Renal pelvis (tissue), 12 donors: ENCODE measurements at places on chromosomes 7 and 10.

DNA sequence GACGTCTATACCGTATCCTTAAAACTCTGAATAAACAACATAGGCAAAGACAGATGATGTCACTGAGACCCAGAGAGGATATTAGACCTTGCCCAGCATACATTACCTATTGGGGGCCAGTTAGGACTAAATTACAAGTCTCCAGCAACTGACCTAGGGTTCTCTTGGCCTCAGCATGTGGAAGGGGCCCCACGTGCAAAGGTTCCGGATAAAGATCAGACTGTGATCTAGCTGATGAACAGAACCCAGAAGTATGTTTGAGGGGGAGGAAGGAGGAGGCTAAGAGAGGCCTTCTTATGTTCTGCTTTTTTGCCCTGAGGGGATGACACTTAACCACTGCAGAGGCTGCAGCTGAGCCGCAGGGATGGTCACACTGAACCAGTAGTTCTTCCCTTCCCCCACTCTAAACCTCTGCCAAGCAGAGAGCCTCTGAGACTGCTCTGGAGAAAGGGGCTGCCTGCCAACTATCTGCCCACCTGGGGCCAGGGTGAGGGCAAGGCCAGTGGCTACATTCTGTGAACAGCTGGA, 24.0 kb upstream of the KMT2C start:
- peak; percentile 24 for DNase-seq

GRCh38 chr7:75962607-75963380, 31.6 kb downstream of the TMEM120A start:
- DNase-seq = no peak

DNA sequence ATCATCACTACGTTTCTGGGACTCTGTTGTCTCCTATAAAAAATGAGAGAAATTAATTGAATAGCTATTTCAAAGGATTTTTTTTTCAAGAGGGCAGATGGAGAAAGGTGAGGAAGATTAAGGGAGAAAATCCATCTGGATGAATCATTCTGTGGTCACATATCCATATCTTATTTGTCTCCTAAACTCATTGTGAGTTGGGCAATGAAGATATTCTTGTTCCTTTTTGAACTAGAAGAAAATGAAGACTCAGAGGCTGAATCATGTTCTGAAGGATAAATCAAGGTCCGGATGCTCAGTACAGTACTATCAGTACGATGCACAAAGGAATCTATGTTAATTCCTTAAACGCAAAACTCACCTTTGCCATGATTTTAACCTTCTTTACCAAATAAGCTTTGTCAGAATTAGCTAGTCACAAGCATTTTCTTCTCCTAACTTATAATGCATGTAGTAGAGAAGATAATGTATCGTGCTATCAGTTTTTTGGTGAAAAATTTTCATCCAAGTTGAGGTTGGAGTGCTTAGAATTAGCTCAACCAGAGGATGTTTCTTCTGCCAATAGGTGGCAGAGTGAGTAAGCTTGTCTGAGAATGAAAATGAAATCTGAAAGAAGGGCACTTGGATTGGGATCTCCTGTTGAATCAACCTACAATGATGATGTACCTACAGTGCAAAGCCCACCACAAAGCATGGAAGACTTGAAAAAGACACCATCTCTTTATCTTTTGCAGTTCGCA, 446.9 kb downstream of the KIF20B start:
- no peak for DNase-seq

- DNase-seq = no peak
These were observed 1001.2 kb upstream of the POT1 start for GRCh38 chr7:125930848-125931247.

- DNase-seq = no peak
These were observed 356.6 kb downstream of the PAXIP1 start for GRCh38 chr7:154646126-154647013.

- DNase-seq = no peak
These were observed 13.6 kb upstream of the NDUFA5 start for GRCh38 chr7:123571187-123571586.

DNA sequence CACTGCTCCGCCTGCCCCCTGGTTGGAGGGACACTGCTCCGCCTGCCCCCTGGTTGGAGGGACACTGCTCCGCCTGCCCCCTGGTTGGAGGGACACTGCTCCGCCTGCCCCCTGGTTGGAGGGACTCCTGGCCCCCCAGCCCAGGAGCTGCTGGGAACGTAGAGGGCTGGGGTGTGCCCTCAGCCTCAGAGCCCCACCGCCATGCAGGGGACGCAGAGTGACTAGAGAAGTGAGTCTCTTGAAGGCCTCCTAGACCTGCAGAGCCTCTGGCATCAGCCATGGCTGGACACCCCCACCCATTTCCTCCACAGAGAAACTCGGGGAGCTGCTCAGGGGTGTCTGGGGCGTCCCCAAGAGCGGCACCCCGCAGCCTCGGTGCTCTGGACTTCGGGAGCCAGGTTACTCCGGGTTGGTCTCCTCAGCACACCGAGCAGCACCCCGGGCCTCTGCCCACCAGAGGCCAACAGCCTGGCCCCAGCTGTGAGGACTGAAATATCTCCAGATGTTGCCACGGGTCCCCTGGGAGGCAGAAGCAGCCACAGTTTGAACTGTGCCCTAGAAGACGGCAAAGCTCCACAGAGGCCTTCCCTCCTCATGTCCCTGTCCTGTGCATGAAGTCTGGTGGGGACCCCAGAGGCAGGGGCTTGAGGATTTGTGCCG, 191.9 kb downstream of the ELFN1 start:
- no peak for DNase-seq

DNA sequence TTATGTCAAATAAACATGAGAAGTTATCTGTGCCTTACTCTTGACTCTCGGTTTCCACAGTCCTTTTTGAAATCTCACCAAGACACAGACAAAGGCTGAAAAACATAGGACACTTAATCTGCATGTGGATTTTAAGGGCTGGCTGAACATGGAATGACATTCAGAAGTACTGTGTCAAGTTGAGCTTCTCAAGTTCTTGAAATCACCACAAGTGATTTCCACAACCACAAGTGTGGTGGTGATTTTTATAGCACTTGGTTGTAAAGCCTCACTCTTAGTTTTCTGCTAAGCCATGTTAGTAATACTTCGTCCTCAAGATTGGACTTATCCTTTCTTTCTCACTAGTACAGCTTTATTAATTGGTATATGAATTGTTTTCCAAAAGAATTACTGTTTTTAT, 29.6 kb downstream of the FOXP2 start:
- DNase-seq = no peak

DNA sequence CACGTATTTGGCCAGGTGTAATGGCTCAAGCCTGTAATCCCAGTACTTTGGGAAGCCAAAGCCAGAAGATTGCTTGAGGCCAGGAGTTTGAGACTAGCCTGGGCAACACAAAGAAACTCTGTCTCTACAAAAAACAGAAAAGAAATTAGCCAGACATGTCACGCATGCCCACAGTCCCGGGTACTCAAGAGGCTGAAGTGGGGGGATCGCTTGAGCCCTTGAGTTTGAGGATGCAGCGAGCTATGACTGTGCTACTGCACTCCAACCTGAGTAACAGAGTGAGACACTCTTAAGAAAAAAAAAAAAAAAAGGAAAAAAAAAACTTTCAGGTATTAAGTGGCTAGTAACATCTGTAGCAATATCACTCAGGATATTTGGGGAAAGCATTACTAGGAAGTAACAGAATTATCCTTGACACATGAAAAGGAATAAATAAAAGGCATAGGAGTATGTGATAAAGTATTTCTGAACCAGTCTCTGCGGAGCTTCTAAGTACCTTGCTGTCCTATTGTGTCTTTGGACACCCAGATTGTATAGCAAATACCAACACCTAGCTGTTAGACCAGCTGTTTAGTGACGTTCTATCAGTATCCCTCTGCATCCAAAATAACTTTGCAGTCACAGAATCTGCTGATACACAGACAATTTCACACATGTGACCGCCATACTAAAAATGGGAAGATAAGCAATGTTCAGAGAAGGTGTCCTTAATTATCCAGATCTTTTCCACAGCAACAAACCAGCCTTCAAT, 74.4 kb downstream of the CYTH3 start:
- no peak for DNase-seq

- no peak for DNase-seq
These were observed 15.7 kb downstream of the PRKCQ start for GRCh38 chr10:6564367-6564766.

DNA sequence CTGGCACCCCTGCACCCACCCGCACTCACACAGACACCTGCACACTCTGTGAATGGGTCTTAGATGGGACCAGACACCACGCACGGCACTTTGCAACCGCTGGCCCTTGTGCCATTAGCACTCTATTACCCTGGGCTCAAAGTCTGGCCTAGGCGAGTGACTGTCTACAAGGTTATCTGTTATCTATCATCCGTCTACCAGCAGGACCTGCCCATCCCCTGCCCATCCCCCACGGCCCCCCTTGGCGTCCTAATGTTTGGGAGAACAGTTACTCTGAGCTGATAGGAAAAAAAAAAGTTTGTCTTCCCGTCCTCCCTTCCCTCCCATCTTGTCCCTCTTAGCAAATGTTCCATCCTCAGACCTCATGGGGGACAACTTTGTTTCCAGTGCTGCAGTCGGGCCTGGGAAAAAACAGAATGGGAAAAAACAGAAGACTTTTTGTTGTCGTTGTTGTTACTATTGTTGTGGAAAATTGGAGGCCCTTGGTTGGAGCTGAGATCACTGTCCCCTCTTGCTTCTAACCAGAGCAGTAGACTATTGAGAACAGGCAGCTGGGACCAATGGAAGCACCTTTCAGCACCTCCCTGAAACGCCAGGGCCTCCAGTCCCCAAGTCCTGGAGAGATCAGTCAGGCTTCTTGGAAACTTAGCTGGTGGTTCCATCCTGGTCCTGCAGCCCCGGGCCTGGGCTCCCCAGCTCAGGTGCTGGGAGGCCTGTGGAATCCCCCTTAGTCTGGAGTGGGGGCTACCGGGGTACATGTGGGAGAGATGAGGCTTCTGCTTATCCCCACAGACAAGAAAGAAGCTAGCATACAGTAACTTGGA, 12.2 kb downstream of the UNCX start:
- no peak for DNase-seq

- no peak for DNase-seq
These were observed 119.3 kb downstream of the CABCOCO1 start for GRCh38 chr10:61781969-61782403.

DNA sequence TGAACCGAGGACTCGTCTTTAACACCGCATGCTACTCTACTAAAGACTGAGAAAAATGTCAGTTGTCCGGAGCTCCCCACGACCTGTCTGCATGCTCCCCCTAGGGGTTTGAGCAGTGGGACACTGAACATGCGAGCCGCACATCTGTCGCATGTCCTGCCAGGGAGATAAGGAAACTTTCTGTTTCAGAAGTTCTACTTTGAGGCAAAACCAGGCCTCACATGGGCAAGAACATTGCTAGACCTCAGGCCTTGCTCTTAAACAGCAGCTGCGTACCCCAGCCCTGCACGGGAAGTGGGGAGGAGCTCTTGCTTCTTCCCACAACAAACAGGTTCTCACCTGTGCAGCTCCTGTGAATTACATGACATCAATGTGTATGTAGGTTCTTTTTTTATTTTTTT, 30.3 kb upstream of the HERPUD2 start:
- no peak for DNase-seq

DNA sequence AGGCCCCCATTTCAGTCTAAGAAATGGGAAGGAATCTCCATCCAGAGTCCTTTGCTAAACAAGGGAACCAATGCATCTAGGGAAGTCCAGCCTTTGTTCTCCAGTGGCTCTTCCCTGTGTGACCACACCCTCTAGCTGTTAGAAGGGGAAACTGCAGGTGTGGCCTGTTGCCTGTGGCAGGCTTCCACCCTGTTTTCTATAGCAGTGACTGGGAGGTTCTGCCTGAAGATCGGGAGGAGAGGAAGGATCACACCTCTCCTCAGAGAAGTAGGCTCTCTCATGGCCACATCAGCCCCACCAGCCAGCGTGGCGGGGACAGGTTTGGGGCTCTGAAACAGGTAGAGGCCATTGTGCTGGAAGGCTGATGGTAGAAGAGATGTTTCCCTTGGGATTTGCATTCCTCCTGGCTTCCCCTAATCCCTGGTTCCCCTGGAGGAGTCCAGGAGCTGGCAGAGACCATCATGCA, 47.7 kb upstream of the TRIM8 start:
- no peak for DNase-seq

DNA sequence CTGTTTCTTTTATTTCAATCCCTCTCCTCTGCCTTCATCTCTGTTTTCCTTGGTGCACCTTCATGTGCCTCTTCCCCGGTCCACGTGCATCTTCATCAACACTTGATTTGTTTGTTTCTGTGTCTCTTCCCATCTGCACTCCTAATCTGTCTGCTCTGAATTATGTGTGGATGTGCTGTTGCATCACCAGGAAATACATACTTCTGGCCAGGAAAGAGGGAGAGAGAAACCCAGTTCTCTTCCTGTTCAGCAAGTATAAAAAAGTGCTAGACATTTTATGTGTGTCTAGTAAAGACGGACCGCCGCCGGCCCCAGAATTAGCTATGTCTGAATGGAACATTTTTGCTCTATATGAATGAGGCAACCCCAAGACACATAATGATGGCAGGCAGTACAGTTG, 93.8 kb downstream of the CALD1 start:
- DNase-seq = no peak

GRCh38 chr10:61486738-61487396, 33.7 kb upstream of the TMEM26 start:
- no peak for DNase-seq

DNA sequence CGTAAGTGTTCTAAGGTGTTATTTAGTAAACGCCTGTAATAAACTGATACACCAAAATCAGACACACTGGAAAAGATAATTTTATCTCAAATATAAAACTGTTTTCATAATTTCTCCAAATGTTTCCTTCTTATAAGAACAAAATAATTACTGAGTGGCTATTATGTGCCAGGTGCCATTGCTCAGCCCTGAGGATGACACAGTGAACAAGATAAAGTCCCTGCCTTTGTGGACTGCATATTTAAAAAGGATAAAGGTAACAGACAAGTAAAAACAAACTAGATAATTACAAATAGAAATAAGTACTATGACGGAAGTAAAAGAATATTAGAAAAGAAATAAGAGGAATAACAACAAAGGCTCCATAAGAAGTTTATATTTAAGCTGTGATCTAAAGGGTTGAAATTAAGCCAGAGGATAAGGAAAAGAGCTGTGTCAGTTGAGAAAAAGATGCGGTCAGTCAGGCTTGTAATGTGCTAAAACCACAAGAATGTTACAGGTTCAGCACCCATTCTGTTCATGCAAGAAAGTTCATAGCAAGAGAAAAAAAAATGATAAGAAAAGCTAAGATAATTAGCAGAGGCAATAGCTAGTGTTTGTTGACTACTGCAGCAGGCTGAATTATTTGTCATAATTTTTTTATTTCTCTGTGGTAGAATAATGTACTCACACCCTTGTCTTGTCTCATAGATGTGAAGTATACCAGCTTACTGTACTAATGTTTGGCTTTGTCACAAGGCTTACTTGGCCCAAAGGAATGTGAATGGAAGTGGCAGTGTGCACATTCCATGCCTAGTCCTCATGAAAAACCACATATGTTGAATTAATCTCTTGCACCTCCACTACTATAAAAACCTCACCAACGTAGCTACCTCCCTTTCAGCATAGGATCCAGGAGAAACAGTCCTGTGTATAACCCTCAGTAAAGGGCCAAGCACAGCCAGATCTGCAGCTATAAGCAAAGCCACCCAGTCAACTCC, 75.1 kb downstream of the CRPPA start:
- peak; percentile 16 for DNase-seq

DNA sequence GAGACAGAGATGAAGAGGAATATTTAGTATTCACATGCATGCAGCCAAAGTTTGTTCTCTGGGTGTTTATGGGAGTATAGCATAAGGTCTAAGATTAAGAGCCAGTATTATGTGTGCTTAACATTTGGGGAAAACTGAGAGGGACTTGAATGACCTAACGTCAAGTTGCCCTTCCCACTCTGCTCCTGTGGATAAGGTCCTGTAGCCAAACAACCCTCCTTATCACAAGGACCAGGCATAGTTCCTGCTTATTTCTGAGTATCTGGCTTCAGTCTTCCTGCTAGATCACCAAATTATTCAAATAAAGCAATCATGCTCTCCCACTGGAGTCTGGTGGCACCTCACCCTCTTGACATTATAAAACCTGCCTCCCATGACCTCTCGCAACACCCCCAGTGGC, 137.9 kb upstream of the SEMA3E start:
- DNase-seq = no peak
